ENCODE measurements at places on chromosomes 1 and 21. TPM values are rescaled to one million over a fixed set of nuclear protein-coding genes. Genes with fewer than 3 reads are reported as not detected.

GRCh38 chr1:36176106-36176949 lies 20.4 kb downstream of the MAP7D1 start:
- no peak for DNase-seq

GRCh38 chr1:68294367-68295066 lies 62.2 kb upstream of the WLS start:
- DNase-seq = no peak

- no peak for DNase-seq
Observed at GRCh38 chr1:232944347-232944746, 6.1 kb upstream of the NTPCR start.

DNA sequence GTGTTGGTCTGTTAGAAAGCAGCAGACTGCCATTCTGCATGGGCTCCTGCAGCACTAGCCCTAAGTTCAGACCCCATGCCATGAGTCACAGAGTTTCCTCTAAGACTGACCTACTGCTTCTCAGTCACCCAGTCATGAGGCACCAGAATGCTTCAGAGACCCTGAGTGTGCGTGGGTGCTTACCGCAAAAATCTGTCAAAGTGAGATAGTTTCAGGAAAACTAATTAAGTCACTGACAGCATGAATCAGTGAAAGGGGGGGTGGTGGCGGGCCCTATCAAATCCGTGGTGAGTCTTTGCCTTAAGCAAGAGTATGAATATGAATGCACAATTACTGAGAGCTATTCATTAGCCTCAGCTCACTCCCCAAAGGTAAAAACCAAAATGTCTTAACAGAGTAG lies 98.1 kb downstream of the KCTD3 start:
- DNase-seq = peak; percentile 49

GRCh38 chr1:169595764-169596711 lies 9.8 kb upstream of the F5 start:
- no peak for DNase-seq

GRCh38 chr1:151026460-151026859 lies 9.9 kb upstream of the BNIPL start:
- no peak for DNase-seq

DNA sequence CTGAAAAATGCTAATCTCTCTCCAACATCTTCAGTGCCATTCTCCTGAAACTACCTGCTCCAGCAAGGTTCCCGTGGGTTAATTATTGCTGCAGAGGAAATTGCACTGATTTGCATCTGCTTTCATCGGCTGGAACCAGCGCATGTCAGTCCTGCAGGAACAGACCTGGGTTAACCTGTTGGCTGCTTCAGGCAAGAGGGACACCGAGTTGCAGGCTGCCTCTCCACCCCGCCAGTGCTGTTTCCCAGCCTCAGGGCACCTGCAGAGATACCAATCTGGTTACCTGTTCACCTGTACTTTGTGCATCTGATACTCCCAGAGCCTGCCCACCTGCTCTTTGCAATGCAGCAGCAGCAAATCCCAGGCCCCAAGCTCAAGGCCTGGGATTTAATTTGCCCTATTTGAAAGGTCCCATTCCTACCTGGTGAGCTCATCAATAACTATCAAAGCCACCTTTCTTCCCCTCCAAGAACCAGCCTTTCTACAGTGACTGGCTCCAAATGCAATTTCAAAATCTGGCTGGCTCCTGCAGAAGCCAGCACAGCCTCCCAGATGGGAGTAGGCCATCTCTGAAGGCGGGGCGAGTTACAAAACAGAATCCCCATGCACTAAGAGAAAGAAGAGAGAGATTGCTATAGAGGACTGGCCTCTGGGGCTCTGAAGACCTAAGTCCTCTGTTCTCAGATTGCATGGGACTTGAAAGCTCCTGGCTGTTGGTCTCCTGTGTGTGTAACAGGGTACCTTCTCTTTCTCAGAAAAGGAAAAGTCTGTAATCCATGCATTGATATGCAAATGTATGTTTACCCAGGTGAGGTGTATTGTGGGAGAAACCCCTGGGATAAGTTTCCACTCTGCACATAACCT lies 67.8 kb downstream of the TOMM20 start:
- DNase-seq = no peak

DNA sequence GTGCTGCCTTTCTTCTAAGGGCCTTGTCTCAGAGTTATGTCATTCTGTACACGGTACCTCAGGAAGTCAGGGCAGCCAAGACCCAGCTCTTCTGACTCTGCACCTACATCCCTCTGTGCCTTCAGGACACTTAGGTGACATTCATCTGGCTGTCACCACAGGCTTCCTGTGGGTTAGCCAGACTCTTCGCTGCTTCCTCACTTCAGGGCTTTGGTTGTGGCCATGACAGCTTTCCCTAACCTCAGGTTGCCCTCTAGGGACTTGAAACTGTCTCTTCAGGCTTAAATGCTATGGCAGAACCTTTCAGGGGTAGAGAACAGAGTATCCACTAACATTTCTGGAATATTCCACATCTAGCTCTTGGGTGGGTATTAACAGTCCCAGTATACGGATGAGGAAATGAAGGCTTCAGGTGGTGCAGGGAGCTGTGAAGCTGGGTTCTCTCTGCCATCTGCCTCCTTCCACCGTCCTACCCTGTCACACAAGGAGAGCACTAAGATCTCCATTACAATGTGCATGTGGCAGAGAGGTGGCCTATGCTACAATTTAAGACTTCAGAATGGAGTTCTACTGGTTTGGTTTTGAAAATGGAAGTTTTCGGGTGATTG lies 9.9 kb downstream of the TSSK3 start:
- DNase-seq = no peak

GRCh38 chr1:244341455-244342450 lies 110.0 kb downstream of the ADSS2 start:
- peak; percentile 67 for DNase-seq

- no peak for DNase-seq
Observed at GRCh38 chr1:70992521-70992920, 55.1 kb downstream of the PTGER3 start.

DNA sequence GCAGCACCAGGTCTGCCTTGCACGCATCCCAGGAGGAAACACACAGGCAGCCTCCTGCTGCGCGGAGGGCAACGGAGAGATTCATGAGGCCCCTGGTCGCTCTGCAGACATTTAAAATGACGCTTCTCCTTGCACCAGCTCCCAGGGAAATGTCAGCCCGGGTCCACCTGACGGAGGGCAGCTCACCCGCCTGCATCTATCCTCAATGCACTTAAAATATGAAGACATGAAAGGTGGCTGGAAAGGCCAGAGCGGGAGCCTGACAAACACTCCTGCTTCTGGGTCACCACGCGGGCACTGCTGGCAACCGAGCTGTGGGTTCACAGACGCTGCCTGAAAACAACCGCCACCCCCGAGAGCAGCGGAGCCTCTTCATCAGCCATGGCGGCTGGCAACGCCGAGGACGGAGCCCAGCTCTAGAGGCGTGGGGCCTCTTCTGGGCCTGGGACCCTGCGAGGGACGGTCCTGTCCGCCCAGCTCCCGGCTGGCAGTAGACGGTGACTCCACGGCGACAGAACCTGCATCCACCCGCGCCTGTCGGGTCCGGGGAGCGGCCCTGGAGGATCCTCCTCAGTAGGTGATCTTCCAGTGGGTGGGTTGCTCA lies 22.7 kb downstream of the POFUT2 start:
- DNase-seq = no peak

DNA sequence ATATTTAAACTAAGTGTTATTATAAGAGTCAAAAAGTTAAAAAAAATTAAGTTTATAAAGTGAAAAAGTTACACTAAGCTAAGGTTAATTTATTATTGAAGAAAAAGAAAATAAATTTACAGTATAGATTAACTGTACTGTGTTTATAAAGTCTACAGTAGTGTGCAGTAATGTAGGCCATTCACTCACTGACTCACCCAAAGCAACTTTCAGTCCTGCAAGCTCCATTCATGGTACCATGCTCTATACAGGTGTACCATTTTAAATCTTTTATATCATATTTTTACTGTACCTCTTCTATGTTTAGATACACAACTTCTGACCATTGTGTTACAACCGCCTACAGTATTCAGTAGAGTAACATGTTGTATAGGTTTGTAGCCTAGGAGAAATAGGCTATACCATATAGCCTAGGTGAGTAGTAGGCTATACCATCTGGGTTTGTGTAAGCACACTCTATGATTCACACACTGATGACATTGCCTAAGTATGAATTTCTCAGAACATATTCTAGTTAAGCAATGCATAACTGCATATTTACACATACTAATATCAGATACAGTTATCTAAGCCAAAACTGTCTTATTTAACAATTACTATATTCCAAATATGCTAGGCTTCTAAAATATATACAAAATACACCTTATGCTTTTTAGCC lies 80.6 kb upstream of the GFI1 start:
- DNase-seq = no peak

DNA sequence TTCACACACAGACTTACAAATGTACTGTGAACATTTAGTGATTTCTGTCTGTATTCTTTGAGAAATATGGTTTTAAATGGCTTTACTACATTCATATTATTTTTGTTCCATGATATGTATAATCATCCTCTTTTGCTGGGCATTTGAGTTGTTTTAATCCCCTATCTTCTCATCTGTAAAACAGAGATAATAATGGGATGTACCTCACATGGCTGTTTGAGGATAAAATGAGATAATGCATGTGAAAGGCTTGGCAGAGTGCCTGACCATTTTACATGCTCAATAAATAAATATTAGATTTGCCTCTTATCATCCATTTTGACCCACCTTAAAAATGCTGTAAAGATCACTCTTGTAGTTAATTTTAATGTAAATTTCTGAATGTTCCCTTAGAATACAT lies 197.2 kb downstream of the C1orf94 start:
- no peak for DNase-seq

DNA sequence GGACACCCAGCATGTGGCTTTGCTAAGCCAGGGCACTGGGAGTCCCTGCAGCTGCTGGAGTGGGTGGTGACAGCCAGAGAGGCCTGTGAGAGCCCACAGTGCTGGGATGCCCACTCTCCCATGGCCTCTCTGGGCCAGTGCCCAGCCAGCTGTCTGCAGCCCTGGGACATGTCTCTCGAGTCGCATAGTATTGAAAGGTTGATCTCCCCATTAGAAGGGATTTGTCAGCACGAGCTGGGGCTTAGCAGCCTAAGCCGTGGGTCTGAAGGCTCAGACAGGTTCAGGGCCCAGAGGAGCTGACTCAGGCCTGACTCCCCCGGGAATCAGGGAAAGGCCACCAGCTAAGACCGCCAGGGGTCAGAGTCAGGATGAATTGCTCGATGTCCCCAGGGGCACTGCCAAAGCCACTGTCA lies 53.5 kb downstream of the FOXD2 start:
- DNase-seq = no peak

DNA sequence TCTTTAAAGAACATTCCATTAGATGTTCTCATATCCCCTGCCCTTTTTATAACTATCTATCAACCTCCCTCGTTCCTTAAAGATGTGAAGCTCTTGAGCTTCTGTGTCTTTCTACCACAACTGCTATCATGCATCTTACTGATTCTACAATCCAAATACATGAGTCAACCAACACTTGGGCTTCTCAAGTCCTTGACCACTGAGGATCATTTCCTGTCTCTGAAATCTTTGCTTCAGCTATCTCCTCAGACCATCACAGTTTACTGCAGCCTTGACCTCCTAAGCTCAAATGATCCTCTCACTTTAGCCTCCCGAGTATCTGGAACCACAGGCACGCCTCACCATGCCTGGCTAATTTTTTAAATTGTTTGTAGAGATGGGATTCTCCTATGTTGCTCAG lies 75.2 kb downstream of the FMO4 start:
- no peak for DNase-seq

- DNase-seq = peak; percentile 85
Observed at GRCh38 chr1:15885701-15886610, 38.4 kb downstream of the SPEN start.

DNA sequence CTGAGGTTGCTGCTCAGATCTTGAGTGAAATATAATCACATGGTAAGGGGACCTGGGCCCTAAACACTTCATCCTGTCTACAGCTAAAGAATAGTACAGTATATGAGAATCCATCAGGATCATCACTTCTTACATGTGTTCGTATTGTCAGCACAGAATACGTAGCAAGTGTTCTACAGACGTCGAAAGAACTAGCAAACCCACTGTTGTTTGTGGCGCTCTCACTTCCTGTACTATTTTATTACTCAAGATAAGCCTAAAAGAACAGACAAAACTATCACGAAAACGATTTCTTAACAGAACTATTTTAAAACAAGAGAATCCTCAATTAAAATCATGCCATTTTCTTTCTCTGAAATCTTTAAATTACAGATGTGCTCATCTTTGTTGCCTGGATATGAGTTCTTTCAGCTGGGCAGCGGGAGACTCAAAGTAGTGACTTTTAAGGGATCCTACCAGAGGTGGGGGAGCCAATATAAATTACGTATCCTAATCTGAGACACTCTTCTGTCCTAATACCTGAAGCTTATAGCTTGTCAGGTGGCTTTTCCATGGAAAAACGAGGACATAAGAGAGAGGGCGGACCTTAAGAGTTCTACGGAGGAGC lies 724 bp downstream of the ST7L start:
- DNase-seq = no peak

- DNase-seq = no peak
Observed at GRCh38 chr1:21652937-21653743, 16.0 kb downstream of the RAP1GAP start.

- DNase-seq = no peak
Observed at GRCh38 chr1:67469431-67469830, 39.2 kb upstream of the SERBP1 start.

DNA sequence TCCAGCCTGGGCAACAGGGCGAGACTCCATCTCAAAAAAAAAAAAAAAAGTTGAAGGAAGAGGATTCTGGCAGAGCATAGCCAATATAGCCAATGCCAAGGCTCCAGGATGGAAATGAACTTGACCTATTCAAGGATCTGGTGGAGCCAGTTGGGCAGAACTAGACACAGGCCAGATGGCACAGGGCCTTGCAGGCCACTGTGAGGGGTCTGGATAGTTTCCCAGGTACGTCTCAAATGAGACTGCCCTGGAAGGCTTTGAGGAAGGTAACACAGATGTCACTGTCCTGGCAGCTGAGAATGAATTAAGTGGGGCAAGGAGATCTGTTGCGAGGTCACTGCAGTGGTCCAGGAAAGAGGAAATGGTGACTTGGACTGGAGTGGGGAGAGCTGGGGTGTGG lies 12.0 kb upstream of the ARHGEF19 start:
- DNase-seq = no peak

DNA sequence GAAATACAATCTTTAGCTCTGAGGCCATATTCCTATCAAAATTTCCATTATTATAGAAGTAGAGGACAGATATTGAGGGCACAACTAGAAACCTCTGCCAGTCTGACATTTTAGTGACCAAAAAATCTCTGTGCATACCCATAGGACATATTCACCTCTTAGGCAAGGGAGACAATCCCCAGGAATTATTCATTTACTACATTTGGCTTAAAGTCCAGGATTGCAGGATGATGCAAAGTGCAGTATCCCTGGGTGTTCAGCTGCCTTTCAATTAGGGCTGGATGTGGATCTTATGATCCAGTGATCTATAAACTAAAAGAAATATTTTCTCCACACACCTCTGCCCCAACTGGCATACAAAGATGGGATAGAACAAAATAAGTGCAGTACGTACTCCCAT lies 50.9 kb downstream of the PTGS2 start:
- no peak for DNase-seq

The SPATC1L gene
- total RNA-seq = 4.3 TPM

The MCM3AP gene
- 80.9 TPM for total RNA-seq

The ZBTB37 gene
- 4.8 TPM for total RNA-seq

The C1orf185 gene
- not detected for total RNA-seq

The DTL gene
- 36.7 TPM for total RNA-seq

The CSF3R gene
- total RNA-seq = not detected
